ENCODE measurements at places on chromosomes 13 and 19.
A peak's percentile ranks its signal among the peaks of the same experiment; 100 is the strongest.

DNA sequence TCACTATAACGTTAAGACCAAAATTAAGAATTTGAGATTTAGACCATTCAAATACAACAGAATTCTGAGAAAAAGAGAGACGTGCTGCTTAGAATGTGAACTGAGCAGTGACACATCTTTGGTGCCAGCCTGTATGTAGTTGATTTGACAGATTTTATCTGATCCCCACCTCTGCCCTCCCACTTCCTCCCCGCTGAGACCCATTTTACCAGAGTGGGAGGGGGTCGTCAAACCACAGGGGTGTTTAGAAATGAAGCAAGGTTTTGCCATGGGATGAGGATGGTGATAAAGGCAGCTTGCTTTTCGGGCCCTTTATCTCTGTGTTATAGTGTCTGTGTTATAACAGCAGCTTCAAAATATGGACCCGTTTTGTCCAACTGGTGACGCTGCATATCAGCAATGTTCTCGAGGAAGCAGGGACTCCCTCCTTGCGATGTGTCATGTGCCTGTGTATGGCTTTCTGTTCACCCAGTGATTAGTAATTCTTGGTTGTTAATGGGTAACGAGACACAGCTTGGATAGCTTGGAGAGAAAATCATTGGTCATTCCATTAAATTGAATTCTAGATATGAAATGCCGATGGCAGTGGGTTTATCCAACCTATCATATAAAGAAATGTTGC, 125.0 kb downstream of the HS6ST3 start:
- no peak for DNase-seq

GRCh38 chr13:86085890-86086289, 286.7 kb upstream of the SLITRK6 start:
- DNase-seq, result no peak

DNA sequence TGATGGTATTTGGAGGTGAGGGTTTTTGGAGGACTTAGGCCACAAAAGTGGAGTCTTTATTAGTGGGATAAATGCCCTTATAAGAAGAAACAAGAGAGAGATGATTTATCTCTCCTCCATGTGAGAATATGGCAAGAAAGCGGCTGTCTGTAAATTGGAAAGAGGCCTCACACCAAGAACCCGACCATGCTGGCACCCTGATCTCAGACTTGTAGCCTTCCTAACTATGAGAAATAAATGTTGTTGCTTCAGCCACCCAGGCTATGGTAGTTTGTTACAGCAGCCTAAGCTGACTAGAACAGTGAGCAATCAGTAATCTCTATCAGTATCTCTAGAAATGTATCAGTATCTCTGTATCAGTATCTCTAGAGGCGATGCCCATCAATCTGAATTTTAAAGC, 287.1 kb downstream of the OXGR1 start:
- no peak for DNase-seq

DNA sequence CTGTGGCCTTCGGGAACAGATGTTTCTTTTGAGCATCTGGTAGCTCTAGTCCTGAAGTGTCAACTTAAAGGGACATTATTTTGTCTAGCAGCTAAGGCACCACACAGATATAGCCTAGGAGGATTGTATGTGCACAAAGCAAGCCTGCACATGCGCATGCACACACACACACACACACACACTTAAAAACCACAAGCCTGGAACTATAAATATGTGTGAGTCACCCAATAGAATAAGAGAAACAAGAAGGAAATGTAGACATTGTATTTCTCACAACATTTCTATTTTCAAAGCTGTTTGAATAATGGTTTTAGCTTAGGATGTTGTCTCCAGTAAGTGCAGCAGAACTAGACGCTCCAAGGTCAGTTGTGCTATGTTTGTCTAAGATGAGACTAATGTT, 516.5 kb downstream of the SUCLA2 start:
- no peak for DNase-seq

- no peak for DNase-seq
Observed at GRCh38 chr19:30675086-30675485, 302.9 kb downstream of the ZNF536 start.

DNA sequence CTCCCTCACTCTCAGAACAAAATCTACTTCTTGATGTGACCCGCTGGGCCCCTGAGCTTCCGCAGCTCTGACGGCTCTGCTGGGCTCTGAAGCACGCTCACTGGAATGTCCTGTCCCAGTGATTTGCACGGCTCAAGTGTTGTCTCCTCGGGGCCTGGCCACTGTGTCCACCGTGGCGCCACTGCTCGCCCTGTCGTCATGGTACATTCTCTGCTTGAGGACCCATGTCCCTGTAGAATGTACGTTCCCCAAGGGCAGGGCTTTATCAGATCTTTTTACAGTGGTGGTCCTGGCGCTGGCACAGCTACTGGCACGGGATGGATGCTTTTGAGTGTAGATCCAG, 12.1 kb downstream of the KLHL26 start:
- DNase-seq, result no peak

DNA sequence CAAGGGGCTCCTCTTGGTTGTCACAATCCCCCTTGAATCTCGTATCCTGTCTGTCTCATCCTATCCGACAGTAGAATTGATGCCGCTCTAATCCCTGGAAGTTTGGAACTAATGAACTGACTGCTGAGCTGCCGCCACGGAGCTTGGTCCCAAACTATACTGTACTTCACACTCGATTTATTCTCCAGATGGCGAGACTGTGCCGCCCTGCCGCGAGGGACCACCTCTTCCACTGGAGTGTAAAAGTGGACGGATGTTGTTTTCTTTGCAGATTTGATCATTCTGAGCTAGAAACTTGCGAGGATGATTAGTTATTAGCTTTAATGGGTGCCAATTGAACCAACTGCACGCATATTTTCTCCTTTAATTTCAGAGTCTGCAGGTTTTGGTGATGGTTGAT, 117.2 kb downstream of the ZIC5 start:
- DNase-seq, result no peak

DNA sequence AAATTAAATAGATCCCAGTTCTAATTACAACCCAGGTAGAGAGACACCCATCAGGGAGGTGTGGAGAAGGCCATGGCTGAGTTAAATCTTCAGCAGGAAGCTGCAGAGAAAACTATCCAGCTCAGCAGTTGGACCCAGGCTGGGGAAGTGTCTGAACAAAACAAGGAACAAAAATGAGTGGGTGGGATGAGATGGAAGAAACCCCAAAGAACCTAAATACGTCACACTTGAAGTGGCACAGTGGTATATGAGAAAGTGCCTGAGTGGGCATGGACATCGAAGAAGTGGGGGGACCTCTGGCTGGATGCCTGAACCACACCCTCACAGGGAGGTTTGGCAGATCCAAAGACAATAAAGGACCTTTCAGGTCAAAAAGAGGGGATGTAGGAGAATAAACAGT, 3.5 kb upstream of the EPHX3 start:
- no peak for DNase-seq

- DNase-seq, result no peak
Observed at GRCh38 chr13:74530011-74530410, 395.8 kb upstream of the KLF12 start.

DNA sequence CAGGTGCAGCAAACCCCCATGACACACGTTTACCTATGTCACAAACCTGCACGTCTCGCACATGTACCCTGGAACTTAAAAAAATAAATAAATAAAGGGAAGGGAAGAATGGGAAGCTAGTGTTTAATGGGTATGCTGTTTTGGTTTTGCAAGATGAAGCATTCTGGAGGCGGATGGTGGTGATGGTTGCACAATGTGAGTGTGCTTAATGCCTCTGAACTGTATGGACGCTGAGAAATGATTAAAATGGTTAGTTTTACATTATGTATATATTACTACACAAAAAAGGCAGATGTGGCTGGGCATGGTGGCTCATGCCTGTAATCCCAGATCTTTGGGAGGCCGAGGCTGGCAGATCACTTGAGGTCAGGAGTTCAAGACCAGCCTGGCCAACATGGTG, 17.8 kb downstream of the NFILZ start:
- DNase-seq, result no peak

- no peak for DNase-seq
Observed at GRCh38 chr13:73090116-73090822, 31.5 kb downstream of the KLF5 start.

DNA sequence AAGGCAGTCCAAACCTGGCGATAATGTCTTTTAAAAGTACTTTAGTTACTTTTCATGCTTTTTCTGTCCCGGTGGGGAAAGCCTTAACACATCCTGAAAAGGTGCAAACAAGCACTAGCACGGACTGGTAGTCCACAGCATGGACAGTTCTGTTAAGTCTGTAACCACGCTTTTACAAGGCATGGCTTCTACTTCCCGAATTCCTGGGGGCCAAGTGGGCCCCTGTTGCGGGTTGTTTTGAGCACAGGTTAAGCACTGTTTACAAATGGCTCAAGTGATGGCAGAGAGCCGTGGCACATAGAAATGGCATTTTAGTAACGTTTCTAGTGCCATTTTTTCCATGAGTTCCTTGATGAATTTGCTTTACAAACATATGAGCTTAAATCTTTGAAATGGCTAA, 37.6 kb downstream of the ZNF493 start:
- DNase-seq, result no peak

- no peak for DNase-seq
Observed at GRCh38 chr19:41606215-41606837, 20.5 kb downstream of the CEACAM4 start.

GRCh38 chr19:55041627-55042343, 3.7 kb upstream of the GP6 start:
- no peak for DNase-seq

DNA sequence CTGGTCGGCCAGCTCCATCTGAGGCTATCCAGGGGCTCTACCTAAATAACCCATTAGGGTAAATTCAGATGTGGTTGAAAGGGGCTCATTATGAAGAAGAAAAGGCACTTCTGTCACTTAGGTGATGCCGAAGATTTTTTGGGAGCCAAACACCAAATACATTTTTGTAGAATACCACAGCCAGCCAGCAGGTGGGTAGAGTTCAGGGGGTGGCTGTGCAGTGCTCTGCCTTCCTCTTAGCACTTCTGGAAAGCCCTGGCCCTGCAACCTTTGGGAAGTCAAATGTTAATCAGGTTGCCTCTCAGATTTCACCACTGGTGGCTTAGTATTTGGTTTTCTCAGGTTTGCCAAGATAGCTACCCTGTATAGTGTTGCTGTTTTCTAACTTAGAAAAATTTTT, 18.5 kb upstream of the GPR18 start:
- no peak for DNase-seq

GRCh38 chr19:35299523-35300338, 7.8 kb downstream of the MAG start:
- DNase-seq, result peak; percentile 79

- DNase-seq, result no peak
Observed at GRCh38 chr19:29379257-29380021, 146.4 kb upstream of the VSTM2B start.
